Chondrocyte (in vitro differentiated cells): ENCODE measurements at places on chromosomes 13 and 19. TPM values are rescaled to one million over a fixed set of nuclear protein-coding genes. Genes with fewer than 3 reads are reported as not detected.

KLK12 gene
- not detected in 3 replicates for total RNA-seq

AMER2 gene
- not detected in 3 replicates for total RNA-seq

CEACAM20 gene
- total RNA-seq = not detected in 3 replicates

P2RY11 gene
- total RNA-seq = 9.5 to 13.5 TPM (median 10.4 TPM) in 3 replicates

DMKN gene
- 1.3 to 2.1 TPM in 2 of 3 replicates, not detected in the other for total RNA-seq

BST2 gene
- total RNA-seq = not detected in 3 replicates

CEACAM7 gene
- total RNA-seq = not detected in 3 replicates

TTYH1 gene
- total RNA-seq = 0.49 TPM in 1 of 3 replicates, not detected in the others

CEACAM4 gene
- total RNA-seq = not detected in 3 replicates

ATXN8OS gene
- total RNA-seq = not detected in 3 replicates

METTL21C gene
- not detected in 3 replicates for total RNA-seq

SLC1A6 gene
- not detected in 3 replicates for total RNA-seq

SYT5 gene
- total RNA-seq = 0.80 TPM in 1 of 3 replicates, not detected in the others

PLIN3 gene
- total RNA-seq = 91.8 to 93.2 TPM (median 93.0 TPM) in 3 replicates

NFIX gene
- 95.4 to 117 TPM (median 98.9 TPM) in 3 replicates for total RNA-seq
